ENCODE measurements at places on chromosomes 11 and 22. TPM values are rescaled to one million over a fixed set of nuclear protein-coding genes. Genes with fewer than 3 reads are reported as not detected.

GRCh38 chr11:46475926-46476545 is 84.5 kb upstream of the CHRM4 start:
- DNase-seq, result no peak

- DNase-seq, result peak; percentile 93
Measured at GRCh38 chr22:38870312-38870741, 1.7 kb downstream of the CBX6 start.

DNA sequence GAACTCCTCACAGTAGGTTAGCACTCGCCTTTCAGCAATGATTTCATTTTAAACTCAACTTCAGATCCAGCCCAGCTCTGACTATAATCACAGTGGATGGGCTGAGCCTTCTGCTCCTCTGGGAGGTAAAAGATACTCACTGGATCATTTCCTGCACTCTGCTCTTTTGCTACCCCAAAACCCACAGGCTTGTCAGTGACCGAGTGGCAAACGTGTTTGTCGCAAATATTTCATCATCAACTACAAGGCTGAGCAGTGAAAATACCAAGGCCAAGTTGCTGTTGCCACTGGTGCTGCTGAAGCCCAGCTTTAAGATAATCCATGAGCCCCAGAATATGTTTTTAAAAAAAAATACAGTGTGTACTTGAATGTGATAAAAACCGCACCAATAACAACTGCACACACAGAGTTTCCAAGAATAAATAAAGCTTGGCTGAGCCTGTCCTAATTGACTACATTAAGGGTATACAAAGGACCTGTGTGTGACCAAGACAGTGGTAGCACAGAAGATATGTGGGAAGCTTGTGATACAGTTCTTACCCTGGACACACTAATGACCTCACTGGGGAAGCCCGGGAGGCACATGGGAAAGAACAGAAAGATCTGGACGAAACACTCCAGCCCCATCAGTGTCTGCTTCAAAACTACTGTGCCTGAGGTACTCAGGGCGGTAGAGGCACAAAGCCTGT is 41.3 kb downstream of the ABTB2 start:
- no peak for DNase-seq

DNA sequence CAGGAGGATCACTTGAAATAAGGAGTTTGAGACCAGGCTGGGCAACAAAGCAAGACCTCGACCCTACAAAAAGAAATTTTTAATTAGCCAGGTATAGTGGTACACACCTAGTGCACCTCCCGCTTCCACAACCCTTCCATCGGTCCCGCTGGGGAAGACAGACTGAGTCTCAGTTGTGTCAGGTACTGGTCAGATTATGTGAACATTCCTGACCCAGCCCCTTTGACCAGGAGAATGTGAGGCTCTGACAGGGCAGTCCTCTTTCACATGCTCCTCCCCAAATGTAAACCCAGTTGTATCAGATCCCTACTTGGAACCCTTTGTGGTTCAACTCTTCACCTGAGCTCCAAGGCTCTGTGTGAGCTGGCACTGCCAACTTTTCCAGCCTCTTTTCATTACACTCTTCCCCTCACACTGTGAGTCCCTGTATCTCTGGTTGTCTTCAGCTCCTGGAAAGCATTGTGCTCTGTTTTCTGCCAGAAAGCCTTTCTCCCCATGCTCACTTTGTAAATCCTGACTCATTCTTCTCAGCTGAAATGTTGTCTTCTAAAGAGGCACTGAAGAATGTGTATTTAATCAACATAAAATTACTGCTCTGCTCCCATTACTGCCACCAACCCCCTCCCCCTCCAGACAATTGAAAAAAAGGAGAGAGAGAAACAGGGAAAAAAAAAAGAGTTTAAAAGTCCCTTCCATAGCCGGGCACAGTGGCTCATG is 2.1 kb upstream of the TTLL12 start:
- no peak for DNase-seq

GRCh38 chr22:48153726-48154125 is 1391.3 kb downstream of the TBC1D22A start:
- DNase-seq, result no peak

GTSE1 gene
- 67.6 TPM for total RNA-seq

PKNOX2 gene
- total RNA-seq, result 23.5 TPM
